ENCODE measurements at places on chromosomes 3 and 15. TPM values are rescaled to one million over a fixed set of nuclear protein-coding genes. Genes with fewer than 3 reads are reported as not detected.

Gene TP53BP1
- 20.2 TPM for total RNA-seq

Gene SERPINI2
- total RNA-seq: 376 TPM

Gene DHFR2
- 3.2 TPM for total RNA-seq

Gene SCAANT1
- not detected for total RNA-seq

Gene FAM107A
- 8.0 TPM for total RNA-seq

Gene WDR93
- 0.15 TPM for total RNA-seq

GRCh38 chr3:58129041-58129770 is 81.6 kb downstream of the DNASE1L3 start:
- no peaks in the 10 kb centered on the region for H3K27me3 ChIP-seq
- H3K27ac ChIP-seq: no peak overlapping the region
- H3K4me3 ChIP-seq: no peak overlapping the region
- DNase-seq: no peak
- H3K36me3 ChIP-seq: no peaks in the 10 kb centered on the region

DNA sequence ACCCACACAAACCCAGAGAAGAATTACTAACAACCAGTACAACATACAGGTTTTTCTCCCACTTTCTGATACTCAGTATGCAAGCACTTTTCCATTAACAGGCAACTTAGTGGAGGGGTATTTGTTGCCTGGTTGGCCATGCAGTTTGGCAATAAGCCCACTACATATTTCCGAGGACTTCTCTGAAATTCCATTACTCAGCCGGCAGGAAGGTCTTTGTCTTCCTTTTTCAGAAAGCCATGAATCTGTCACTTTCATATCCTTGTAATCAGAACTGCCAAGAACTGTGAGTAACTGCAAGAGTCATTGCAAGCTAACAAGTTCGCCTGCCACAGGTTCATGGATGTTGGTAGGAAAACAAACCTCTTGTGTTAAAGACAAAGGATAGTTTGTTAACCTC is 422.3 kb upstream of the ROBO1 start:
- no peak overlapping the region for H3K27ac ChIP-seq
- H3K4me1 ChIP-seq: no peaks in the 10 kb centered on the region
- no peak overlapping the region for H3K4me3 ChIP-seq
- H3K27me3 ChIP-seq: no peaks in the 10 kb centered on the region
- DNase-seq: no peak
- no peaks in the 10 kb centered on the region for H3K36me3 ChIP-seq

- H3K27ac ChIP-seq: peak overlapping the region; percentile 27
- H3K27me3 ChIP-seq: no peaks in the 10 kb centered on the region
- H3K36me3 ChIP-seq: peaks cover 18% of the 10 kb centered on the region
- H3K4me1 ChIP-seq: no peaks in the 10 kb centered on the region
Observed at GRCh38 chr3:52253314-52254304, 8.1 kb downstream of the PPM1M start.

GRCh38 chr3:160402221-160403027 is 3.0 kb downstream of the SMC4 start:
- H3K4me1 ChIP-seq: peaks cover 13% of the 10 kb centered on the region
- H3K36me3 ChIP-seq: peaks cover 5% of the 10 kb centered on the region
- DNase-seq: no peak
- no peak overlapping the region for H3K27ac ChIP-seq
- no peak overlapping the region for H3K4me3 ChIP-seq

DNA sequence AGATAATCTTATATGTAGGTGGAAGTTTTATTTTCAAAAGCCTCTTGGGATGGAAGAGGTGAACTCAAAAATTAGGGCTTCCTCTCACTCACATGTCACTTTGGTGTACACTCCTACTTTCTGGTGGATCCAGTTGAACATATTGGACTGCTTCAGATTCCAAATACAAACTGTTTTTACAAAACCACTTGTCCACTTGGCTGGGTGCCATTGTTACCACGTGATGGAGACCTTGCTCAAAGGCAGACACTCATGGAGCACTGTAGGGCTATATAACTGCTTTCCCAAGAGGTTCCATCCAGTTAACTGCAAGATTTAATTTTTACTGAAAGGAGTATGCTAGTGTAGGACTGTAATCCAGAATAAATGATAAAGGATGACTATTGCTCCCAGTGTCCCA is 307.0 kb downstream of the EPHA6 start:
- DNase-seq: no peak
- no peak overlapping the region for H3K4me3 ChIP-seq
- H3K27ac ChIP-seq: no peak overlapping the region
- no peaks in the 10 kb centered on the region for H3K27me3 ChIP-seq
- no peaks in the 10 kb centered on the region for H3K36me3 ChIP-seq

- DNase-seq: no peak
- H3K27ac ChIP-seq: no peak overlapping the region
- no peaks in the 10 kb centered on the region for H3K4me1 ChIP-seq
- H3K4me3 ChIP-seq: no peak overlapping the region
Observed at GRCh38 chr3:187641320-187642016, 28.7 kb downstream of the SST start.

DNA sequence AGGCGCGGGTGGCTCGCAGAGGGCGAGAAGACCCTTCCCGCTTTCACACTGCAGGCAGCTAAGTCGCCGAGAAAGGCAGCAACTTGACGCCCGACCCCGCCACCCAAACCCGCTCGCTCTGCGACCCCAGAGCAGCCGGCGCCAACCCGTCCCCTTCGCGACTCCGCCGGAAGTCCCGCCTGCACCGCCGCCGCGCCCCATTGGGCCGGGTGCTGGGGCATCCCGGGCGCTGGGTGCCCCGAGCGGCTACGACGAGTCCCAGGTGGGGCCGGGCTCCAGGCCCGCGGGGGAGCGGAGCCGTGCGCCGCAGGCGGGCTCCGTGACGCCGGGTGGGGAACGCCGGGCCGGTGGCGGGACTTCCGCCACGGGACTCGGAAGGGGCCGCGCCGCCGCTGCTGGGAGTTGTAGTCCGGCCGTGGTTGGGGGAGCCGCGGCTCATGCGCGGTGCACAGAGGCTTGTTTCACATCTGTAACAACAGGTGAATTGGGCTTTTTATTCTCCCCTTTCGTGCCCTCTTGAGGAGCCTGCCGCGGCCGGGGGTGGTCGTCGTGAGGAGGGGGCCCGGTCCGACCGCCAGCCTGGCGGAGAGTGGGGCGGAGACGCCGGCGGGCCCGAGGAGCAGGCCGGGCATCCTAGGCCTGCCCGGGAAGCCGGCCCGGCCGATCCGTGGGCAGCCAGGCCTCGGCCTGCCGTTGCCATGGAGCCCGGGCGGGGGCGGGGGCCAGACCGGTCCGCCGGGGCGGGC is at the start of gene DHX30:
Gene DHX30, plus strand, starts transcription at position 405 of the 746 bp plus-strand sequence. CDS start 7,546 bp downstream, outside the sequence.
- H3K27ac ChIP-seq: peak within 1 kb of the TSS; percentile 87
- H3K4me3 ChIP-seq: peak within 1 kb of the TSS; percentile 90
- no peaks in the 10 kb centered on the region for H3K27me3 ChIP-seq
- peak; percentile 81 for DNase-seq

DNA sequence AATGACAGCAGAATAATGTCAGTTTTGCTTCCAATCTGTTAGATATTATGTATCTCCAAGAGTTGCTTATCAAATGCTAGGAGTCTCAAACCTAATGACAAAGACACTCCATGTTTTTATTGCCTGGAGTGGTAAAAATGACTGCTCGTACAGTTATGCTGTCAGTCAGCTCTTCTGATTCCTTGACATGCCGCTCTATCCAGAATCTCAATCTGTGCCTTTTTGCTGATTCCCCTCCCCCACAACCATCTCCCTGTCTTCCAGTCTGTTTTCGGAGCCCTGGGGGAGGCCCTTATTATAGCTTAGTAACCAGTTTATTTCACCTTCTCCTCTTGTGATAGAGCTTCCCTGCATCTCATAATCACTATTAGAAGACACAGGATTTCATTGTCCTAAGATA is 2.6 kb downstream of the MKRN2 start:
- H3K4me3 ChIP-seq: no peak overlapping the region
- H3K36me3 ChIP-seq: no peaks in the 10 kb centered on the region
- no peak overlapping the region for H3K27ac ChIP-seq
- H3K27me3 ChIP-seq: peaks cover under 1% of the 10 kb centered on the region
- peaks cover 39% of the 10 kb centered on the region for H3K4me1 ChIP-seq
- no peak for DNase-seq

- no peaks in the 10 kb centered on the region for H3K36me3 ChIP-seq
- no peak for DNase-seq
- H3K4me1 ChIP-seq: peaks cover 52% of the 10 kb centered on the region
- H3K4me3 ChIP-seq: no peak overlapping the region
- peak overlapping the region; percentile 55 for H3K27ac ChIP-seq
- no peaks in the 10 kb centered on the region for H3K27me3 ChIP-seq
Observed at GRCh38 chr3:169286214-169286613, 377.3 kb downstream of the MECOM start.

- no peaks in the 10 kb centered on the region for H3K36me3 ChIP-seq
- H3K27ac ChIP-seq: no peak overlapping the region
- H3K27me3 ChIP-seq: no peaks in the 10 kb centered on the region
- no peak for DNase-seq
Observed at GRCh38 chr3:190205739-190206138, 85.0 kb upstream of the P3H2 start.

DNA sequence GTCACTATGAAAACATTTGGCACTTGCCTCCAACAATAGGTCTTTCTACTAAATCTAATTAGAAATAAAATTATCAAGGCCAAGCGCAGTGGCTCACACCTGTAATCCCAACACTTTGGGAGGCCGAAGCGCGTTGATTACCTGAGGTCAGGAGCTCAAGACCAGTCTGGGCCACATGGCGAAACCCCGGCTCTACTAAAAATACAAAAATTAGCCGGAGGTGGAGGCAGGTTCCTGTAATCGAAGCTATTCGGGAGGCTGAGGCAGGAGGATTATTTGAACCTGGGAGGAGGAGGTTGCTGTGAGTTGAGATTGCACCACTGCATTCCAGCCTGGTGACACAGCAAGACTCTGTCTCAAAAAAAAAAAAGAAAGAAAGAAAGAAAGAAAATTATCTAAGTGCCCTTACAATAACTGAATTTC is 1.6 kb upstream of the PLD1 start:
- DNase-seq: no peak
- H3K27me3 ChIP-seq: no peaks in the 10 kb centered on the region
- no peaks in the 10 kb centered on the region for H3K36me3 ChIP-seq

DNA sequence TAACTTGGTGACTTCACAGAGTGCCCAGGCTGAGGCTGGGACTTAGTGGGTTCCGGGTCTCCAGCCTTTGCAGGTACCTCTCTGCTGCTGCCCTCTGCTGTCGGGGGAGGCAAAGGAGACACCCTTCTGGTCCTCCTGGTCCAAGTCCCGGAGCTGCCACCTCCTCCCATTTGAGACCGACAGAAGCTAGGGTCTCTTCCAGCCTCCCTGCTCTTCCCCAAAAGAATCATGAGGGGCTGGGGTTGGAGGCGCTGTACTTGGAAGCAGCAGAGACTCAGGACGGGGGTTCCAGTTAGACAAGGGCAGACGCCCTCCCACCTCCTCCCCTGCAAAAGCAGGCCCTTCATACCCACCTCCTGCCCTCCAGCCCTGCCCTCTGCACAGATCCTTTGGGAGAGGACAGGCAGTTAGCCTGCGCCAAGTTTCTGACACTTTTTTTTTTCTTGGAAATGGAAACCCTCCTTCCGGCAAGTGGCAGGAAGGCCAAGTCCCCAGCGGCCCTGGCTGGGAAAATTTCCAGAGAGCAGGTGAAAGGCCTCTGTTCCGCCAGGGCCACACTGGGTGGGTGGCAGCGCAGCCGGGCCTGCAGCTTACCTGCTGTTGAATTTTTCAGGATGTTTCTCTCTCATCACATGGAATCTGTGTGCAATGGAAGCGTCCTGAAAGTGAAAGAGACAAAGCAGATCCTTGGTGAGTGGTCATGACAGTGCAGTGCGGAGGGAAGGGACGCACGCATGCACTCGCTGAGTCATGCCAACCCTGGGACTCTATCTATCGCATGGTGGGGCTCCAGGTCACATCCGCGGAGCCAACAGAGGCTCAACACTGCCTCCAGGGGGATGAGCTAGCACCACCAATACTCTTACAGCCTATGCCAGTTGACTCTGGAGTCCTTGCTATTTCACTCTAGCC is 119.9 kb downstream of the DGKG start:
- no peaks in the 10 kb centered on the region for H3K27me3 ChIP-seq
- H3K36me3 ChIP-seq: no peaks in the 10 kb centered on the region
- H3K4me3 ChIP-seq: peak overlapping the region; percentile 15
- peak overlapping the region; percentile 56 for H3K27ac ChIP-seq
- H3K4me1 ChIP-seq: no peaks in the 10 kb centered on the region
- peak; percentile 84 for DNase-seq

DNA sequence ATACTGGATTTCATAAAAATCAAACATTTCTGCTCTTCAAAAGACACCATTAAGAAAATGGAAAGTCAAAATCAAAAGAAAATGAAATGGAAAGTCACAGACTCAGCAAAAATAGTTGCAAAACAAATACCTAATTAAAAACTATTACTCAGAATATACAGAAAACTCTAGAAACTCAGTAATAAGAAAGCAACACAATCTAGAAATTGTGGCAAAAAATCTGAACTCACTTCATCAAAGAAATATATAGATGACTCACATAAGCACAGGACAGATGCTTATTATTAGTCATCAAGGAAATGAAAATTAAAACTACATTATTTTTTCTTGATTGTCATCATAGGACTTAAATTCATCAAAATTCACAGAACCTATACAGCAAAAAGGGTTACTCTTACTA is 430.0 kb downstream of the SHQ1 start:
- no peak overlapping the region for H3K4me3 ChIP-seq
- H3K27ac ChIP-seq: no peak overlapping the region
- DNase-seq: no peak
- no peaks in the 10 kb centered on the region for H3K36me3 ChIP-seq

- DNase-seq: no peak
- H3K27ac ChIP-seq: no peak overlapping the region
- peak overlapping the region; percentile 53 for H3K4me3 ChIP-seq
- H3K36me3 ChIP-seq: no peaks in the 10 kb centered on the region
Observed at GRCh38 chr3:134795746-134796280, 753 bp downstream of the EPHB1 start.

GRCh38 chr3:99634881-99635280 is 3.5 kb upstream of the COL8A1 start:
- H3K4me3 ChIP-seq: no peak overlapping the region
- H3K27ac ChIP-seq: no peak overlapping the region
- no peak for DNase-seq

DNA sequence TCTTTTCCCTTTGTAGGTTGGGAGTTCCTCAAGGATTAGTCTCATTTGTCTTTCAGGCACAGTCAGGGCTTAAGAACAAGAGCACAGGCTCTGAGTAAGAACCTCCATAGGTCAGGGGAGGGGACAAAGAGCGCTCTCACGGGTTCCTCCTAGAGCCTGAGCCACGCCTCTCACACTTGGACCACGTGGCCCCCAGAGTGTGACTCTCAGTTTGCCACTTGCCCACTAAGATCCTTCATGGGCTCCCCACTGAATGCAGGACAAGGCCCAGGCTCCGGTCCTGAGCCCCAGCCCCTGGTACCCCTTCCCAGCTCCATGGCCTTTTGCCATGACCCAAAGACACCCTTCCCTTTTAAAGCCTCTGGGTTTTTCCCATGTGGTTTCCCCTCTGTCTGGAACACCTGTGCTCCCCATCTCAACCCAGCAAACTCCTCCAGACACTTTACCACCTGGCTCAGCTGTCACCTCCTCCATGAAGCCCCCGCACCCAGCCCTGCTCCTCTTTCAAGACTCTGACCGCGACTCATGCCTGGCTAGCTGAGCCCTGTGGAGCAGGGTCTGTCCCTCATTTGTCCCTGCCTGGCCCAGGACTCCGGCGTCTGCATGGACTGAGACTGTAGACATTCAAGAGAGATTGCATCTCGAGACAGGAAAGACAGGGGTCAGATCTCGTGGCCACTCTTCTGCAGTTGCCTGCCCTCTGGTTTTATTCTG is 32.7 kb downstream of the IQSEC1 start:
- no peaks in the 10 kb centered on the region for H3K36me3 ChIP-seq
- no peak overlapping the region for H3K4me3 ChIP-seq
- H3K27ac ChIP-seq: no peak overlapping the region
- H3K27me3 ChIP-seq: no peaks in the 10 kb centered on the region

- DNase-seq: no peak
- no peaks in the 10 kb centered on the region for H3K27me3 ChIP-seq
- no peak overlapping the region for H3K4me3 ChIP-seq
- H3K27ac ChIP-seq: no peak overlapping the region
Observed at GRCh38 chr3:23004971-23005370, 198.2 kb upstream of the UBE2E2 start.
